ENCODE measurements at places on chromosomes 11 and 22.

GRCh38 chr22:16834971-16835370 lies 9.8 kb upstream of the XKR3 start:
- no peak for DNase-seq

- DNase-seq: no peak
Measured at GRCh38 chr11:124172101-124172500, 11.0 kb upstream of the OR10D3 start.

DNA sequence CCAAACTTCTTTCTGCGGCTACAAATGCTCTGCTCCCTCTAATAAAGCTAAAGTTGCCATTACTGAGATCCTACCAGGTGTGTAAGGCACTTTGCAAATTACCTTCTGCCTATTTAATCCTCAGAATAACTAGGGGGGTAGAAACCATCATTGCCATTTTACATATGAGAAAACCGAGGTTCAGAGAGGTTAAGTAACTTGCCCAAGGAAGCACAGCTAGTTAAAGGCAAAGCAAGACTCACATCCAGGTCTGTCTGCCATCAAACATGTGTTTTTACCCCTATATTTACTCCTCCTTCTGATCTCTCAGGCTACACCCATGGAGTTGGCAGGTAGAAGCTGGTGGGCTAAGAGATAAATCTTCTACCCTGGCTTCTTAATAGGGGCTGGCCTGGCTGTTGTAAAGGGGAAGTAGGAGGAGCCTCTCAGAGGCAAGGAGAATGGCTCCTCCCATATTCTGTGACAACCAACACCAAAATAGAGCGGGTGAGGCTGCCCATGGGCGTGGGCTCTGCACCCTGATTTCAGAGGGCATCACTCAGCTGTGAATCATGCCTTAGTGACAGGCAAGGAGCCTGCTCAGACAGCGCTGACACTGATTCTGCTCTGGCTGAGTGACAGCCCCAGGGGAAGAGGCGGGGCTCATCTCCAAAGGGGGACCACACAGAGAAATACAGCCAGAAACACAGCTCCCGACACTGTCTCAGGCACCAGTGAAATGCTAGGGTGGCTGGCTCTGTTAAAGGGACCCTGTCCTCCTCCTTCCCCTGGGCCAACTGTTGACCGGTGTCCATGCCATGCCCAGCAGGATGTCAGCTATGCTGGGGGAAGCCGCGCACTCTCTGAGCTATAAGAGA lies 106.8 kb downstream of the ABTB2 start:
- no peak for DNase-seq

DNA sequence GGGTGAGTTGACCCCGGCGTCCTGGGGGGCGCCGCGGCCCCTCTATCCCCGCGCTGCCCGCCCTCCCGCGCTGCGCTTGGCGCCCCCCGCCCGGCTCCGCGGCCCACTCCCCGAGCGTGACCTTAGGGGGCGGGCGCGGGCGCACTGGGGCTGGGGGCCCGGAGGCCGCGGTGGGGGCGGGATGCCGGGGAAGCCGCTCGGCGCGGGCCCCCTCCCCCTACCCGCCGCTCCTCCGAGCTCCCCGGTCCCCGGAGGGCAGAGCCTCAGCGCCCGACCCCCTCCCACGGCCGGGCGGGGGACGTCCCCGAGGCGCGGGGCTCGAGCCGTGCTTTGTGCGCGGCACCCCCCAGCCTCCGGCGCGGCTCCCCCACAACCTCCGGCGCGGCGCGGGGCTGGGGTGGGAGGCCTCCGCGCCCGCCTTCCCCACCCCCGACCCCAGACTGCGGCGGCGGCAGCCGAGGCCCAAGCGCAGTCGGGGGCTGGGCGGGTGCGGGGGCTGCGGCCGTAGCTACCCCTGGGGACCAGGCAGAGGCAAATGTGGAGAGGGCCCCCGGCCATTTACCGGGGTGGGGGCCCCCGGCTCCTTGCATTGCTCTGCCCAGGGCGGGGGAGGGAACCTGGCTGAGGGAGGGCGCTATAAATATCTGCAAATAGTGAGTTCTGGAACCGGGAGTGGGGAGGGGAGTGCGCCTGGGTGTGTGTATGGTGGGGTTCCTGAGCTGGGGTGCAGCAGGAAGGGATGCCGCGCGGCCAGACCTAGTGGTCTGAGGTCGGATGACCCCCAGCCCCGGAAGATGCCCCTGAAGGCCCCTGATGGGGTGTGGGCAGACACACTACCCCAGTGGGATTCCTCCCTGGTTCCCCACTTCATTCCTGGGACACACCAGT lies 988 bp downstream of the MGAT3 start:
- no peak for DNase-seq

DNA sequence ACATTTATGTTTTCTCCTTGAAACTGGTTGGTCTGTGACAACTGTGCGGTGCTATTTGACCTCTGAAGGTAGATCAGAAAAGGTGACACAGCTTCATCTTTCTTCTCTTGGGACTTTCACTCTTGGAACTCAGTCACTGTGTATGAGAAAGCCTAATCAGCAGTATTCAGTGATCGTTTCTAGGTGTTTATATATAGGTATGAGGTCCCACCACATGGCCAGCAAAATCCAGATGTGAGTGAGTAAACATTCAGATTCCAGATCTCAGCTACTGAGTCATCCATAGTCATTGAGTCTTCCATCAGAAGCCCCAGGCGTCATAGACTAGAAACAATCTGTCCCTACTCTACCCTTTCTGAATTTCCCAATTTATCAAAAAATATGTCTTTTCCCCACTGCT lies 117.3 kb upstream of the CTSC start:
- no peak for DNase-seq

DNA sequence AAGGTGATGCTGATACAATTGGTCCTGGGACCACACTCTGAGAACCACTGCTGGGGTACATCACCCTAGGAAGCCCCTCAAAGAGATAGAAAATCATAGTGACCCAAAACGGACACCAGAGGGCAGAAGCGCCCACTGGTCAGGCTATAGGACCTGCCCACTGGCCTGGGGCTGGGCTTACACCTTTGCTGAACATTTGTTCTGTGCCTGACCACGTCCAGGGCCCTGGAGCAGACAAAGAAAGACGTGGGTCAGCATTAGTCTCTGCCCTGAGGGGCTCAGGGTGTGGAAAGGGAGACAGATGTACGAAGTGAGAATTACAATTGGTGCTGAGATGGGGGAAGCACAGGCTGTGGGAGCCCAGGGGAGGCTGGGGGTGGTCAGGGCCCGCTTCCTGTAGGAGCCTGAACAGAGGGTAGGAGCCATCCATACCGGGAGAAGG lies 14.4 kb upstream of the SERPINH1 start:
- peak; percentile 69 for DNase-seq

GRCh38 chr11:35848616-35849015 lies 95.2 kb upstream of the LDLRAD3 start:
- no peak for DNase-seq

DNA sequence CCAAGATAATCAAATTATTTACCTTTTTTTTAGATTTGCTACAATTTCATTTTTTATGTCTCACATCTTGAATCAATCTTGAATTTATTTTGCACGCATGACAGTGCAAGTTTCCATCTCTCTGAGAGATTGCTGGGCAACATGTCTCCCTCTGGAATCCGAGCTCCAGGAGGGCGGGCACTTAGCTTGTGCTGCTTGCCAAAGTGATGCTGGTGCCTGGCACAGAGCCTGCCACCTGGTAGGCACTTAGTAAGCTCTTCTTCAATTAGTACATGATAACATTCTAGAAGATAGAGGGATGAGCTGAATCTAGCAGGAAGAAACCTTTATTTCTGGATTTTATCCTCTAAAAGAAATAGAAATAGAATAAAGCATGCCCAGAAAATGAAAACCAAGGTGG lies 27.5 kb upstream of the OR9I1 start:
- no peak for DNase-seq

DNA sequence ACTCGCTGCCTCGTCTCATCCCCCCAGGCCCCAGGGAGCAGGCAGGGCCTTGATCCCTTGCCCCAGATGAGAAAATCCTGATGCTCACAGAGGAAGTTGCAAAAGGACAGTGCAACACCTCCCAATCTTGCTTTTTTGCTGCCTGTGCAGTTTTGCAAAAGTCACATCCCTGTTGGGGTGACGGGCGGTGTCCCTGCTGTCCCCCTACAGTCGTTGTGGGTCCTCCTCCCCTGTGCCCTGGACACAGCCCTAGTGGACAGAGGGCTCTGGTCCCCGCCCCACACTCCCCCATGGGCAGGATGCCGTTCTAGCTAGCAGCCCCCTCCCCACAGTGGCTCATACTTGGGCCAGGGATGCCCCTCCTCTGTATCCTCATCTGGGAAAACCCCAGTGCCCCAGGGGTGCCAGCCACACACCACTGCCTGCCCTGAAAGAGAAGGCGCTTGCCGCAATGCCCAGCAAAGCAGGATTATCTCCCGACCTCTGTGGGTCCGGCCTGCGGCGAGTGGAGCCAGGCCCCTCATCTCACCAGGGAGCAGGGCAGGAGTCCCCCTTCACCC lies 18.4 kb upstream of the CTSD start:
- no peak for DNase-seq

DNA sequence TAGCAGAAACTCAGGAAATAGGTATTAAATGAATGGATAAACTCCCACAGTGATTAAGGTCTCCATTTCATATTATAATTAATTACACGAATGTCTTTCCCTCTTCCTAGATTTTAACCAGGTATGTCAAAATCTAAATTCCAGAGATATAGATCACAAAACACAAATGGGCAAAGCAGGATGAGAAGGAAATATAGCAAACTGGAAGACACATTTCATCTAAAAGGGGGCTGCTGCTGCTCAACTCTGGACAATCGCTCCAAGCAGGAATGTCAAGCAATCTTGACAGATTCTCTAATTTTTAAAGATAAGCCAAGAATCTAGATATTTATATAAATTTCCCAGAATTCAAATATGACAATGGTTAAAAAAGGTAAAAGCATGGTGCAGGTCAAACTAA lies 554.2 kb upstream of the CCDC90B start:
- no peak for DNase-seq

DNA sequence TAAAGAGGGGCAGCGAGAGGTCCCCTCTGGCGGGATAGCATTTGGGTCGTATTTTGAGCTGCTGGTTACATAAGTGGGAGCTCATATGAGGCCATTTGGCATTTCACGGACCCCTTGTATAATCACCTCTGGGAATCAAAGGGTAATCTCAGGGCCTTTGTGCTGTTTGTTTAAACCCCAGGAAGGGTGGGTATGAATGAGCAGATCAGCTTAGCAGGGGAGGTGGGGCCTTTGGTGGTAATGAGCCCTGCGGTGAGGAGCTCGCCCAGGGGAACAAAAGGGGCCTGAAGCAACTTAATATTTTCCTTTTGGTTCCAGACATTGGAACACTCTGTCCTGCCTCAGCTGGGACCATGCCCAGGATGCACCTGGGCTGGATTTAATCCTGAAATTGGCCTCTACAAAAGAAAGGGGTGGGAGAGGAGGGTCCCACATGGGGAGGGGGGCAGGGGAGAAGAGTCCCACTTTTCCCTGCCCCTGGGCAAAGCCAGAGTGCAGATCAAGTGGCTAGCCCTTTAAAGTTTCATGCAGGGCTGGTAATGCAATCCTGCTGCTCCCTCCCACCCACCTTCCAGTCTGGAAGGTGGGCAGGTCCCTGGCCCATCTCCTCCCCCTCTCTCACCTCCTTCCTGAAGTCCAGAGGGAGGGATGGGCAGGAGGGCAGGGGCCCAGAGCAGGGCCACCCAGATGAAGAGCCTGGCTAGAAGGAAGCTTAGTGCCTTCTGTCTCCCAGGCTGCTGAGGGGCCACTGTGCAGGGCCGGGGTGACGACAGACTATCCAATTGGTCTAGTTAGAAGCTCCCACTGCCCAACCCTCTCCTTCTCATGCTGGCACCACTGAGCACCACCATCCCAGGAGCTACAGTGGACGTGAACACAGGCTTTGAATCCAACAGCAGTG lies 10.5 kb downstream of the TSKU start:
- no peak for DNase-seq

DNA sequence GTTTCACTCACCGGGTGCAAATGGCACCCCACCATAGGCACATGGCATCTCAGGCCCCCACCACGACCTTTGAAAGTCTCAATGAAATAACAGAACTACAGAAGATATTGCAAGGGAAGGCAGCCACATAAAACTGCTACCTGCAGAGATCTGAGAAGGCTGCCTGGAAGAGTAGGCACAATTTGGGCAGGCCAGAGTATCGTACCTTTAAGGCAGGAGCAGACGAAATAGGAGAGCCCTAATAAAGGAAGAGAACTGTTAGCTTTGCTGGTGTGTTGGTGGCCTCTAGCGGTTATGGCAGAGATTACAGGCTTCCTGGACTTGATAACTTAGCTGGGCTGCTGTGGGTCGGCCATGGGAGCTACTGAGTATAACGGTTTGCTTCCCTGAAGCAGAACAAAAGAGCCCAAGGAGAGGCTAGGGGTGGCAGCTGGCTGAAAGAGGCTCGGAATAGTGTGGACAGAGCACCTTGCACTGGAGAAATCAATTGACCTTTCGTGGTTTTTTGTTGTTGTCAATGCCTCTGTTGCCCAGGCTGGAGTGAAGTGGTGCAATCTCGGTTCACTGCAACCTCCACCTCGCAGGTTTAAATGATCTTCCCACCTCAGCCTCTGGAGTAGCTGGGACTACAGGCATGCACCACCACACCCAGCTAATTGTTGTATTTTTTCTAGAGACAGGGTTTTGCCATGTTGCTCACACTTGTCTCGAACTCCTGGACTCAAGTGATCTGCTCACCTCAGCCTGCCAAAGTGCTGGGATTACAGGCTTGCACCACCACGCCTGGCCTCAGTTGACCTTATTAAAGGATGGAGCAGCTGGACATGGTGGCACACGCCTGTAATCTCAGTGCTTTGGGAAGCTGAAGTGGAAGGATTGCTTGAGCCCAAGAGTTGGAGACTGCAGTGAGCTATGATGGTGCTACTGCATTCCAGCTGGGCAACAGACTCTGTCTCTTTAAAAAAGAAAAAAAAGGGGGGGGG lies 4.8 kb downstream of the SDF2L1 start:
- peak; percentile 68 for DNase-seq

DNA sequence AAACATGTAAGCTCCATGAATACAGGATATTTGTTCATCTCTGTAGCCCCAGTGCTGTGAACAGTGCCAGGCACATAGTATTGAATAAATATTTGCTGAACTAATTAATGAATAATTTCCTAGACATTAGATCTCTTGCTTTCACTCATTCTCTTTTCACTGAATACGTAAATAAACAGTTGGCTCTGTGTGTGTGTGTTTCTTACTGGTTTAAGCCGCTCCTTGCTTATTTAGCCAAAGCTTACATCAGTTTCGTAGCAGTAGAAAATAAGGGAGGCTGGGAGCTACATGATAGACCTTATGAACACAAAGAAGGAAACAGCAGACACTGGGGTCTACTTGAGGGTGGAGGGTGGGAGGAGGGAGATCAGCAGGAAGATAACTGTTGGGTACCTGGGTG lies 17.2 kb downstream of the KREMEN1 start:
- DNase-seq: no peak

- DNase-seq: no peak
Measured at GRCh38 chr11:91978747-91979146, 245.9 kb upstream of the FAT3 start.

- DNase-seq: no peak
Measured at GRCh38 chr11:84564180-84564866, 1062.8 kb downstream of the DLG2 start.
